ENCODE measurements at places on chromosomes 13 and 19. TPM values are rescaled to one million over a fixed set of nuclear protein-coding genes. Genes with fewer than 3 reads are reported as not detected.

Gene RNASEH2A
- 37.0 TPM for total RNA-seq

Gene USHBP1
- 0.43 TPM for total RNA-seq

Gene GSK3A
- total RNA-seq = 38.1 TPM

Gene NAPSA
- 90.8 TPM for total RNA-seq

Gene BICRA
- total RNA-seq = 26.3 TPM

Gene PSG2
- total RNA-seq = not detected

Gene NLRP5
- total RNA-seq = not detected

Gene KLK3
- not detected for total RNA-seq

Gene OR7D2
- total RNA-seq = 0.57 TPM

Gene NFIC
- total RNA-seq = 23.1 TPM

Gene IL12RB1
- total RNA-seq = 14.6 TPM

Gene TMPRSS9
- total RNA-seq = not detected

Gene ZNF224
- total RNA-seq = 14.8 TPM

Gene CABP5
- not detected for total RNA-seq

Gene PSG3
- total RNA-seq = not detected

Gene LYPD4
- total RNA-seq = not detected

Gene PBX4
- total RNA-seq = 37.3 TPM

Gene POMP
- total RNA-seq = 110 TPM

Gene PLK5
- not detected for total RNA-seq

Gene CEACAM8
- total RNA-seq = not detected

Gene C13orf42
- not detected for total RNA-seq

Gene SELENOV
- total RNA-seq = not detected

Gene ZNF540
- total RNA-seq = 3.0 TPM

Gene KLK15
- not detected for total RNA-seq

Gene F10
- not detected for total RNA-seq

Gene ZNF850
- 40.7 TPM for total RNA-seq

Gene KLK11
- not detected for total RNA-seq

Gene ZNF98
- total RNA-seq = not detected

Gene DCT
- total RNA-seq = 0.34 TPM

Gene MEX3D
- 7.0 TPM for total RNA-seq

Gene ZNF699
- total RNA-seq = 6.0 TPM

Gene GMIP
- 106 TPM for total RNA-seq

Gene MTMR6
- total RNA-seq = 4.8 TPM

Gene OR4F17
- total RNA-seq = not detected

Gene PSG7
- total RNA-seq = not detected

Gene PEG3
- not detected for total RNA-seq

Gene COL5A3
- total RNA-seq = 0.87 TPM

Gene LGALS4
- 0.59 TPM for total RNA-seq

Gene TMEM161A
- 22.9 TPM for total RNA-seq

Gene HIPK4
- not detected for total RNA-seq

Gene DIAPH3
- total RNA-seq = 31.3 TPM

Gene BRCA2
- 30.8 TPM for total RNA-seq

Gene ZSCAN4
- 0.18 TPM for total RNA-seq

Gene PGLYRP1
- total RNA-seq = not detected

Gene FCER2
- 0.56 TPM for total RNA-seq

Gene TMEM145
- total RNA-seq = 0.16 TPM

Gene ZNF208
- 2.1 TPM for total RNA-seq

Gene KLK7
- total RNA-seq = not detected

Gene KIR2DL4
- not detected for total RNA-seq

Gene CAPN12
- total RNA-seq = 9.0 TPM

Gene ZNF69
- total RNA-seq = 1.8 TPM

Gene POU4F1
- total RNA-seq = 0.11 TPM

All from activated naive CD4-positive, alpha-beta T cell treated with anti-CD3 and anti-CD28 coated beads, Interleukin-2, amount 50 U/mL, for 72 hours (primary cell).